ENCODE measurements at places on chromosomes 2 and 18.

DNA sequence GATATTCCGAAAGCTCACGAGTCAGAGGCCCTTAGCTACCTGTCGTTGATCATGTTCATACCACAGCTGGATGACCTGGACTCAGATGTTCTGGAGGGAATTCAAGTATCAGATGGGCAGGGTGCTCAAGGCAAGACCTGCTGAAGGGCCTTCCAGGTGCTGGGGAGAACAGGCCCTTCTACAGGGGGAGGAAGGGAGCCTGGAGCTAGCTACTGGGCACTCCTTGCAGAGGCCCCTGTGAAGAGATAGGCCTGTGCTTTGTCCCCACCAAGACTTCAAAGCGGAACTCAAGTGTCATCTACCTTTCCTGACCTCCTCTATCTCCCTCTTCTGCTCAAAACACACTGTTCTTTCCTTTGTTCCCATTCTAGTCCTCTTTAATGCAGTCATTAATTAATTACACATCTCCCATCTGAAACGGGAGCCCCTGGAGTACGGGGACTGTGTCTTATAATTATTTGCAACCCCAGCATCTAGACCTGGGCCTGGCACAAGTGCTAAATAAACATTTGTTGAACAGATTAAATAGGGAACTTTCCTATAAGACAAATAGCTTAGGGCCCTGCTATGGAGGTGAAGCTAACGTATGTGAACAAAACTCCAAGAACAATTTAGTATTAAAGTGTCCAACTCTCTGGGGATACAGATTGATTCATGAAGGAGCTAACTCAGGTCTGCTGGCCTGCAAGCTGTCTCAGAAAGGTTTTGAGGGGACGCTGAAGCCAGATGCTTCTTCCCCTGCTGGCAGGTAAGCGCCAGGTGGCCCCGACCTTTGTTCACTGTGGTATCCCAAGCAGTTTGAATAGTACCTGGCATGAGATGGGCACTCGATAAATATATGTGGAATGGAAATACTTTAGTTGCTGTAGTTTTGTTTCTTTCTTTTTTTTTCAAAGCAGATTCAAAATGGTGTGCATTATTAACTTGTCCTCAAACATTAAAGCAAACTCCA lies 22.0 kb downstream of the RHOB start:
- DNase-seq = no peak

- no peak for DNase-seq
Measured at GRCh38 chr2:22843919-22844537, 541.0 kb upstream of the KLHL29 start.

DNA sequence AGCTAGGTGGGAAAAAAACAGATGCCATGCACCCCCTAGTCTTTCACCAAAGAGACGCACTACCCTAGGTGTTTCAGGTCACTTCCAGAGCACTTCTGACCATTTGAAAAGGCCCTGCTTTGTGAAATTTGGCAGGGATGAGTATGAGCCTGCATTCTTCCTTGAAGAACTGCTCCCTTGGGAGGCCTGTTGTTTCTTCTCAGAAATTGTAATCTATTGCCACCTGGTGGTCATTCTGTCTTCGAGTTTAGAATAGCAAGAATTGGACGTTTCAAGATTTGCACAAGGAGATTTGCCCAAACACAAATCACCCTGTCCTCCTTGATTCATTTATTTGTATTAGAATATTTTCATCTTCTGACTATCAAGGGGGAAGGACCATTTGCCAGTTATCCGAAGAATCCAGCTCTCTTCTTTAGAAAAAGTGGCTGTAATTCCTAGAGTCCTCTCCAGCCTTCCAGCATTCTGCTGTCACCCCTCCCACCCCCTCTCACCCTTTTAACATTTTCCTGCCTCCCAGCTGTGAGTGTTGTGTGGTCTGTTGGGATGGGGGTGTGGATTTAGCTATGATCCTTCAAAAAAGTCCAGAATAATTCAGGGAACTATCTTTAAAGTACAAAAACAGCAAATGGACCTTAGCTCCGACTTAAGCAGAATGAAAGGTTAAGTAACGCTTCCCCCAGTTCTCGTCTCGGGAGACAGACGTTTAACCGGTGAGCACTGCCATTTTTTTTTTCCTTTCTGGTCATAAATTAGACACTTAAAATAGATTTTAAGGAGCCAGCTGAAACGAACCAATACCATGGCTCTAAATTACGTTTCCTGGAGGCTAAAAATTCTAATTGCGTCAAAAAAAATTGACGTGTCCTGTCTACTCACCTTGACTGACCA lies 3.7 kb upstream of the GAD1 start:
- DNase-seq = no peak

GRCh38 chr2:158889135-158889853 lies 79.1 kb upstream of the TANC1 start:
- no peak for DNase-seq

- DNase-seq = no peak
Measured at GRCh38 chr2:137947032-137947727, 17.1 kb upstream of the HNMT start.

- no peak for DNase-seq
Measured at GRCh38 chr2:189129971-189130370, 49.6 kb downstream of the COL5A2 start.

DNA sequence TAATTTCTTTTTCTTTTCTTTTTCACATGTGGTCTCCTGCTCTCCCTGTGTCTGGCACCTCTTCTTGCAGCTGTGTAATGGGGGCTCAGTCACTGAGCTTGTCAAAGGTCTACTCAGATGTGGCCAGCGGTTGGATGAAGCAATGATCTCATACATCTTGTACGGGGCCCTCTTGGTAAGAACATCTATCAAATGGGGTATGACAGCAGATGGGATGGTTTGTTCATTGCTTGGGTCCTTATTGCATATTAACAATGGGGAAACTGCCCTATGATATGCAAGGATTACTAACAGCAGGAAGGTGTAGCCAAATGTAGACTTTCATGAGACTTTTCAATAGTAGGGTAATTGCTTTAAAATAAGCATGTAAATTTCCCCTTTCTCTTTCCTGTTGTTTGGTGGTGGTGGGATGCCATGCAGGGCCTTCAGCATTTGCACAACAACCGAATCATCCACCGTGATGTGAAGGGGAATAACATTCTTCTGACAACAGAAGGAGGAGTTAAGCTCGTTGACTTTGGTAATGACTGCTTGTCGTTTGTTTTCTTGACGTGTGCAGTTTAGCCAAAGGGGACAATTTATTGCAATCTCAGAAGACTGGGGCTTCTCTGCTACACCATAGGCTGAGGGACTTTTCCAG lies 36.5 kb downstream of the MYO3B start:
- DNase-seq = no peak

GRCh38 chr18:63936156-63936931 lies 12.8 kb upstream of the HMSD start:
- DNase-seq = no peak

DNA sequence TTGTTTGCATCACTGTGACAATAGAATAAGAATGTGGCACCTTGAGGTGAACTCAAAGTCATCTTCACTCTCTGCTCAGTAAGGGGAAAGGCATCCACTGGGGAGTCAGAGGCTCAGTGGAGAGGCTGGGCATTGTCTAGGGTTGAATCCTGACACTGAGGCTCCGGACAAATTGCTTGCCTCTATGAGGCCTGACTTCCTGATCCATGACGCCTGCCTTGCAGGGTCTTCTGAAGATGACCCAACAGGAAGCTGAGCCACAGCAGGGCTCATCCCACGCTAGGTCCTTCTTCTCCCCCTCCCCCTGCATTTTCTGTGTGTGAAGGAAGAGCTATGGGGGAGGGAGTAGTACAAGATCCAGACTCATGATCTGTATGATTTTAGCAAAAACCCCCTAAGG lies 265.1 kb downstream of the SH3BP4 start:
- DNase-seq = no peak

DNA sequence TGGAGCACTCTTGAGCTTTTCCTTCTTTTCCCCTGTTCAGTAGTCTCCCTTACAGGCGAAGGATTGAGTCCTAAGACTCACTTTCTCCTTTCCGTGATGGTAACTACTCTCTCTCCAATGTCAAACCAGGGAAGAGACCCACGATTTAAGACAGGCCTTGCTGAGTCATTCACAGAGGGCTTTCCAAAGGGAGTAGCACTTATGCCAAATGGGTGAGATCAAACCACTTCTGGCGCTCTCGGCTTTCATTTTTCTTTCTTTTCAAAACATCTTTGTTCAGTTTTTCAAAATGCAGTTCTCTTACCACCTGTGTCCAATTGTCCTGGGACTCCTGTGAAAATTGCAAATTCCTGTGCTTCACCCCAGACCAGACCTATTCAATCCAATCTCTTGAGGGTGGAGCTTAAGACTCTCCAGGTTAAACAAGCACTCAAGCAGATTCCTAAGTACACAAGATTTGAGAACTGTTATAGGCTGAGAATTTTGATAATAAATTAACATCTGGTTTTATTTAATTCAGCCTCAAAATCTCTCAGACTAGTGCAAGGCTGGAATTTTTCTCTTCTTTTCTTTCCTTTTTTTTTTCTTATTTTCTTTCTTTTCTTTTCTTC lies 14.4 kb upstream of the MRPL19 start:
- no peak for DNase-seq

- no peak for DNase-seq
Measured at GRCh38 chr18:75656035-75656434, 228.5 kb upstream of the SMIM21 start.

GRCh38 chr18:47781561-47781960 lies 148.9 kb downstream of the SMAD2 start:
- no peak for DNase-seq

DNA sequence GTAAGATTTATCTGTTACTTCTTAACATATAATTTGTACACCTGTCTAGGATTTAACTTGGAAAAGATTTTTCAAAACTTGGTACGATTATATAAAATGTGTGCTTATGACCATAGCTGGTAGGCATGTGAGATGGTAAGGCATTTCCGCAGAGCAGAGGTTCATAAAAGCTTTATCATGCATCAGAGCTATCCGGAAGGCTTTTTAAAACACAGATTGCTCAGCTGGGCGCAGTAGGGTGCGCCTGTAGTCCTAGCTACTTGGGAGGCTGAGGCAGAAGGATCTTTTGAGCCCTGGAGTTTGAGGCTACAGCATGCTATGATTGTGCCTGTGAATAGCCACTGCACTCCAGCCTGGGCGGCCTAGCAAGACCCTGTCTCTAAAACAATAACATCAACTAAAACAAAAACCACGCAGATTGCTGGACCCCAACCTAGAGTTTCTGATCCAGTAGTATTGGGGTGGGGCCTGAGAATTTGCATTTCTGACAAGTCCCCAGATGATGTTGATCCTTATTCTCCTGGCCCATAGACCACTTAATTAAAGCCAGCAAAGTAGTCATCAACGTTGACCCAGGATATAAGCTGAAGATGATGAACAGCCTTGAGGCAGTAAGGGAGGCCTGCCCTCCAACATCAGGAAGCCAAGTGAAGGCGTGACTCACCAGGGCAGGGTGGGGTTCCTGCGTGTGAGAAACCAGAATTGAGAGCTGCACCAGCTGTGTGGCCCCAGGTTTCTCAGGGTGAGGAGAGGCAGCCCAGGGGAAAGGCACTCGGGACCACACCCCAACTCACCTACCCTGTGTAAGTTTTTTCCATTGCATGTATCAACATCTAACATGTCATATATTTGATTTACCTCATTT lies 21.6 kb upstream of the SLC20A1 start:
- peak; percentile 50 for DNase-seq

- peak; percentile 8 for DNase-seq
Measured at GRCh38 chr2:174778085-174778981, 14.1 kb upstream of the CHRNA1 start.

DNA sequence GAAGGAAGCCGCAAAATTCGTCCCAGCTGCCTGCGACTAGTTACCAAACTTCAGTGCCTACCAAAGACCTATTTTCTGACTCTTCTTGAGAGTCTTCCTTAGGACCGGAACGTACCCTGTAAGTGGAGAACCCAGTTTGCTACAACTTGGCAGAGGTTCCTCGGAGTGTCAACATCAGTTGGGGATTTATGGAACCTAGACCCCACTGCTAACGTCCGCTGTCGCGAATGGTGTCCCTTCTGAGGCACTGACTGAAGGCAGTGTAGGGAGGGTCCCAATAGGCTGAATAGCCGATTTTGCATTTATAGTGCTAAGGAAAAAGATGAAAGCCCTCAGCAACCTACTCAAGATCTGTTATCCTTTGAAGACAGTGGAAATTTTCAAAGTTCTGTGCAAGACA lies 568 bp upstream of the STK17B start:
- no peak for DNase-seq

- DNase-seq = no peak
Measured at GRCh38 chr18:23237524-23238151, 102.4 kb downstream of the CABLES1 start.

DNA sequence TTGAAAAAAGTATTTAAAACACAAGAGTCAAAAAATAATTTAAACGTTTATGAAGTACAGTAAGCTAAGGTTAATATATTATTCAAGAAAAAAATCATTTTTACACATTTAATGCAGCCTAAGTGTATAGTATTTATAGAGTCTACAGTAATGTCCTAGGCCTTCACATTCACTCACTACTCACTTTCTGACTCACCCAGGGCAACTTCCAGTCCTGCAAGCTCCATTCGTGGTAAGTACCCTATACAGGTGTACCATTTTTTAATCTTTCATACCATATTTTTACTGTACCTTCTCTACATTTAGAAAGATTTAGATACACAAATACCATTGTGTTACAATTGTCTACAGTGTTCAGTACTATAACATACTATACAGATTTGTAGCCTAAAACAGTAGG lies 20.9 kb upstream of the RPRD1A start:
- no peak for DNase-seq

GRCh38 chr2:70240599-70240998 lies 7.8 kb downstream of the TIA1 start:
- DNase-seq = no peak

DNA sequence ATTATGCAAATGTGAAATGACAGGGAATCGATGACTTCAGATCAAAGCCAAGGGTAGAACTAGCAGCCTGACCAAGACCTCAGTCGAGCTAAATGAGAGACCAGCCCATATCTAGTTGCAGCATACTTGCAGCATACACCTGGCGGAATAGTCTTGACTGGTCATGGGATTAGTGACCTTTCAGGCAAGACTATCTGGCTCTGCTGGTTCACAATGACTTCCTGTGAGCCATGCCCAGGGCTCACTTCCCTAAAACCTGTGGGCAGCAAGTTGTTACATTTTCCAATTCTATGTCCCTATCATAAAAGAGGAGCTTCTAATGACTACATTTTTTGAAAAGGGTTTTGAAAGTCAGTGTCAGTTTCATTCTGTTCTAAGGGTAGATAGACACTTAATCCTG lies 1624.9 kb upstream of the CELF4 start:
- no peak for DNase-seq

DNA sequence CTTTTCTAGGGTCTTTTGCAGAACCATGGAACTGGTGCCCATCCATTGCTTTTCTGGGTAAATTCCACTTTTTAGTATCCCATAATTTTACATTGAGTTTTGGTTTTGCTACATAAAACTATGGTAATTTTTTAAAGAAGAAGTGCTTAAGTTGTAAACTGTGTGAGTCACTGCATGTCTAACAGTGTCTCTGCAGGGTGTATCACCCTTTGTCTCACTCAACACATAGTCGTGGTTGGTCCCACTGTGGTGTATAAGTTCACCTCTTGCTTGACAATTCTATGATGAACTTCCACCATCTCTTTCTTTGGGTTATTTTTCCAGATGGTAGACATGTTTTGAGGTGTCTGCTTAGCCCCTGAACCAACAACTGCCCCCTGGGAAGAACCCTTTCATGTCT lies 10.5 kb downstream of the SCTR start:
- DNase-seq = no peak

- DNase-seq = no peak
Measured at GRCh38 chr18:11482271-11482670, 127.1 kb upstream of the SLC35G4 start.
